ENCODE measurements at places on chromosomes 4 and X.
A peak's percentile ranks its signal among the peaks of the same experiment; 100 is the strongest.

DNA sequence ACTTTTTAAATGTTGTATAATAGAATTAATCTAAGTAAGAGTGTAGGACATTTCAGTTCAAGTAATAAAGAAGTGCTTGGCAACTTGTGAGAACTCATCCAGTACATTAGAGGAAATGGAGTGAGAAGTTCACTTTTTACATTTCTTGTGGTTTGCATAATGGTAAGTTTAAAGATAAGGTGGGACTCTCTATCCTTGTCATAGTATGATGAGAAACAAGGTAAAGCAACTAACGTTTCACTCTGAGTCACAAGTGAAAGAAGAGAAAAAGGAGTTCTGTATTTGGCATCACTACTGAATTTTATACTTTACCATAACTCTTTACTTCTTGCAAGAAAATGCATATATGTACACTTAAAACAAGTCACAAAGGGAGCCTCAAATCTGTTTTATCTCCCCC is 219.4 kb downstream of the SLC4A4 start:
- DNase-seq: no peak

- DNase-seq: no peak
Observed at GRCh38 chrX:631802-632365, 1.3 kb downstream of the SHOX start.

DNA sequence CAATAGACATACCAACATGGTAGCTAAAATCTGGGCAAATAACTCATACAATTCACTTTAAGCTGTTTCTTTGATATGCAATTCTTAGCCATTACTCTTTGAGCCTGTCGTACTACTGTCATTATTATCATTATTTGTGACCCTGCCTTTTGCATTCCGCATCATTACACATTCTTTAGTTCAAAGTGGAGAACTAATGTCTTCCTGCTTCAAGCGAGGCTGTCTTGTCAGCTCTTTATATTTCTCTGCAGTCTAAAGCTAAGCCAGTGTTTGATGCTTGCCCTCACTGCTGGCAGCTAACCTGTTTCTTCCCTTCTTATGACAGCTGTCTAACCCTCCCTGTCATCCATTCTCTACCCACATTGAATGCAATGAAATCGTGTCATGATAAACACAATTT is 186.8 kb downstream of the FAT4 start:
- no peak for DNase-seq

- no peak for DNase-seq
Observed at GRCh38 chrX:136261321-136261720, 10.1 kb upstream of the MAP7D3 start.

DNA sequence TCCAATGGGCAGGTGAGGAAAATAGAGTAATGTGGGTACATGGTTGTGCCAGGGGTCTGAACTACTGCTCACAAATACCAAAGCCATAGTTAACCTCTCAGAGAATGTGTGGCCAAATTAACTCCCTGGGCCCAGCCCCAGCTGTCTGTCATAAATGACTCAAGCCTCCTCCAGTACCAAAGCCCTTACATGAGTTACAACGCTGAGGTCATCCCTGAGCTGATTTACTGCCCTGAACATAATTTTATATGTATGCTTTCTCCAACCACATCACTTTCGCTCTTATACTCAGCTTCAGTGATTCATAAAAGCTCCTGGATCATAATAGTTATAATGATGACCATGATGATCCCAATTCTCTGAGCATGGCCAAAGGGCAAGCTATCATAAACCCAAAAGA is 283.9 kb downstream of the NKX6-1 start:
- DNase-seq: no peak

DNA sequence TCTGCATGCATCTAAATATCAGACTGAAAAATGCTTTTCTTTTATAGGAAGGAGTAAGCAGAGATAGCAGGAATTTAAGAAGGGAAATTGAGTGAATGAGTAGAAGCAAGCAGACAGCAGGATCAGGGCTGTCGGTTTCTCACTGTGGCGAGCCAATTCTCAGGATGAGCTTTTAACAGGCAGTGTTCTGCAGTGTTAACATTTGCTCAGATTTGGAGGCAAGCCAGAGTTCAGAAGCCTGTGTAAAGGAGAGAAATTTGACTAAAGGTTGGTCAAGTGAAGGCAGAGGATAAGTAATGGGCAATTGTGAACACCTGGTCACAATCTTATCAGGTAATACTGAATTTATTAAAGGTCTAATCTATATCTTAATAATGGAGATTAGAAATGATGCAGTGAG is 133.3 kb upstream of the MAGEB16 start:
- DNase-seq: no peak

DNA sequence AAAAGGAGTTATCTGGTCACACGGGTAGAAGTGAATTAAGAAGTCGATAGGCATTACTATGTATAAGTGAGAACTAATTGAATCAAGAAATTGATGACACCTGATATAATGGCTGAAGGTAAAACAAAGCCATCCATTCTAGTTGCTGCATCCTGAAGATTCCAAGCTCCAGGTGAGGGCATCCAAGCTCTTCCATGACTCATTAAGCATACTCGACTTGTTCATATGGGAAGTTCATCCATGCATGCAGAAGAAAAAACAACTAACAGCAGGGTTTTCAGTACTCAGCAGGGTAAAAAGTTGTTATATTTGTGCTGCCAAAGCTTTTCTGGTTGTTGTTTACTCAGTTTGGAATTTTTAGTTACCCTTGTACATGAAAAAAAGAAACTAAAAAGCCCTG is 508.0 kb upstream of the CXorf51A start:
- no peak for DNase-seq

DNA sequence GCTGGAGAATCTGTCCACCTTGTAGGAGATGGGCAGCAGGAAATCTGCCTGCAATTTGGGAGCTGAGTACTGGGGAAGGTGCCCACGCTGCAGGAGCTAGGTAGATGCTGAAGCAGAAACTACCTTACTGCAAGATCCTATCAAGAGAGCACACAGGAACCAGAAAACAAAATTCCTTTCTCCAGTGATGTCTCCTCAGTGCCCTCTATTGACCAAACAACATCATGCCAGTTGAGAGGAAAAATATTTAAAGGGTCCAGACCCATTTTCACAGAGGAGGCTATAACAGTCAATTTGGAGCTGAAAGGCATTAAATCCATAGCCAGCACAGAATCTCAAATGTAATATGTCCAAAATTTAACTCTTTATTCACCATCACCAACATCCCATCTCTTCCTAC is 406.8 kb downstream of the SLITRK2 start:
- peak; percentile 35 for DNase-seq

- no peak for DNase-seq
Observed at GRCh38 chr4:165580351-165580905, 201.6 kb downstream of the CPE start.

GRCh38 chrX:120768254-120768653 is 107.4 kb downstream of the CT47B1 start:
- no peak for DNase-seq

DNA sequence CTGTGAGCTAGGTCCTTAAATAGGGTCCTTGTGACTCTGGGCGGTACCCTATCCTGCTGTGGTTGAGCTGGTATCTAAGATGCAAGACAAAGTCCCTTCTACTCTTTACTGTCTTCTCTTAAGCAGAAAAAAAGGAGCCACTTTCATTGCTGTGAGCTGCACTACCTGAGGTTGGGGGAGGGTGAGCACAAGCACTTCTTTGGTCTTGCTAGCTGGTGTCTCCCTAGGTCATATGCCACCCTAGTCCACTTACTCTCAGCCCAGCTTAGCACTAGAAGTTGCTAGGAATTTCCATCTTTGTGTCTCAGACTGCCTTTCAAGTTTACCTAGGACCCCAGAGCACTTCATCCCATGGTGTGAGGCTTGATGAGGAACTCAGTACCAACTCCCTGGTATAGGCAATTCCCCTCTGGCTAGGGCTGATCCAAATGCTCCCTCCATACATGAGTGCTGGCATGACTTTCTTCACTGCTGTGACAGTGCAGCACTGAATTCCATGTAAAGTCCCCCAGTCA is 343.6 kb upstream of the CT83 start:
- no peak for DNase-seq

- DNase-seq: no peak
Observed at GRCh38 chr4:10172278-10172921, 55.8 kb upstream of the WDR1 start.

DNA sequence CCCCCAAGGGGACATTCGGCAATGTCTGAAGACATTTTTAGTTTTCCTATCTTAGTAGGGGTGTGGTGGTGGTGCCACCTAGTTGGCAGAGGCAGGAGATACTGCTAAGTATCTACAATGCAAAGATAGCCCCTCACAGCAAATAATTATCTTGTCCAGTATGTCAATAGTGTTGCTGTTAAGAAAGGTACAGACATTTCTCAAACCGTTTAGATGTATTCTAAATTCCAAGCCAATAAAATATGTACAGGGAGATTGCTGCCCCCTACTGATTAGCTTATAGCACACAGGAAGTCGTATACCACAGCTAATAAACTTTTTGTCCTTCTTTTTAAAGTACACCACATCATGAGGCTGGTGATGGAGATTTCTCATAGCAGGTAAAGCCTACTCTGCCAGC is 260.5 kb downstream of the TMA16 start:
- peak; percentile 50 for DNase-seq

DNA sequence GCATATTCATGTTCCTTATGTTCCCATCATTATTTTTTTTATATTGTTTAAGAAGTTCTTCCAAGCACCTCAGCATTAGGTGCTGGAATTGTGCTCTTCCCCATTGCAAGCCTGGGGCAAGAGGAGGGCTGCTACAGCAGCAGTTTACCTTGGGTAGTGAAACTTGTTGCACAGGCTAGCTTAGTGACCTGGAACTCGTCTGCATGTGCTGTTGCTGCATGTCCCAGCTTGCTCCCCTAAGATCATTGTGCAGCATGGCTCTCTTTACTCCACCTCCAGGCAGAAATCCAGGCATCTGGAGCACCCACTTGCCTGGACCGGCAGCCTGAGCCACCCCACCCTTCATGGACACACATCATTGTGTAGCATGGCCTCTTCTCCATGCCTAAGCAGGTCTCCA is 776.0 kb downstream of the GLUD2 start:
- DNase-seq: no peak

- no peak for DNase-seq
Observed at GRCh38 chr4:109315818-109316217, 13.4 kb upstream of the COL25A1 start.

DNA sequence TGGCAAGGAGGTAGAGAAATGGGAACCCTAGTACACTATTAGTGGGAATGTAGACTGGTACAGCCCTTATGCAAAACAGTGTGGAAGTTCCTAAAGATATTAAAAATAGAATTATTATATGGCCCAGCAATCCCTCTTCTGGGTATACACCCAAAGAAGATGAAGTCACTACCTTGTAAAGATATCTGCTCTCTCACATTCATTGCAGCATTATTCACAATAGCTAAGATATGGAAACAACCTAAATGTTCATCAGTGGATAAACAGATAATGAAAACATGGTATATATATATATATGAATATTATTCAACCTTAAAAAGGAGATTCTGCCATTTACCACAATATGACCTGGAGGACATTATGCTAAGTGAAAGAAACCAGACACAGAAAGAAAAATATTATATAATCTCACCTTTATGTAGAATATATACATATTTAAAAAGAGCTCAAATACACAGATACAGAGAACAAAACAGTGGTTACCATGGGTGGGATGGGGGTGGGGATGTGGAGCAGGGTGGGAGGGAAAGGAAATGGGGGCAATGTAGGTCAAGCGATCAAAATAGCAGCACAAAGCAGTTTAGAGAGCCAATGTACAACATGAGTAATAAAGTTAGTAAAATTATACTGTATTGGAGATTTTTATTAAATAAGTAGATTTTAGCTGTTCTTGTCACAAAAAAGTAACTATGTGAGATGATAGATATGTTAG is 138.6 kb downstream of the SPRY1 start:
- DNase-seq: no peak

DNA sequence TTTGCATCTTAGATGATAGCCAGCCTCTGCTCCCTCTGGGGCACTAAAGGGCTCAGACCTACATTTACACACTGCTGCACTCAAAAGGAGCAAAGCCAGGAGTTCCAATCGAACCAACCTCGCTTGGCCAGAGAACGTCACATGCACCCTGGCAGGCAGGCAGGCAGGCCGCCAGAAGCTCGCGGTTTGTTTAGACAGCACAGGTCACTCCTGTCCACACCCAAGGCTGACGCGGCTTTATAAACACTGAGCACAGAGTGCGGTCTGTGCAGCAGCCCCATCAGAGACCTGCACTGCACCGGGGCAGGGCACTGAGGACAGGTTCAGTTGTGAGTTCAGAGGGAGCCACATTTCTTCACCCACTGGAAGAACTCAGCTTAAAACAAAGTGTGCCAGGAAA is 143.9 kb downstream of the BCOR start:
- no peak for DNase-seq

GRCh38 chr4:12211636-12212035 is 782.9 kb upstream of the HS3ST1 start:
- DNase-seq: no peak

DNA sequence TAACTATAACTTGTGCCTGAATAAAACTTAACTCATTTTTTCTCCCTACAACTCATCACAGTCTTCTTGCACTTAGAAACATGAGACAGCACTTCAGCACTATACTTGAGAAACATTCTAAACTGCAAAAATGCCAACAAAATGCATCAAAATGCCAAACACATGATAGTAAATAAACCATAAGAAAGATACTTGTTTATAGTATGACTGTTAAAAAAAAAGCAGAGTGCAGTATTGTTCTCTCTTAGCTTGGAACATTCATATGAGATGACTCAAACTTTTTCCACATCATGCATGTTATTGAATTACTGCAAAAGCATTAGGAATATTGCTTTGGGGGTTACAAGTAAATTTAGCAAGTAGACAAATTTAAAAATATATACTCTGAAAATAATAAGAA is 135.7 kb upstream of the ANXA10 start:
- no peak for DNase-seq

DNA sequence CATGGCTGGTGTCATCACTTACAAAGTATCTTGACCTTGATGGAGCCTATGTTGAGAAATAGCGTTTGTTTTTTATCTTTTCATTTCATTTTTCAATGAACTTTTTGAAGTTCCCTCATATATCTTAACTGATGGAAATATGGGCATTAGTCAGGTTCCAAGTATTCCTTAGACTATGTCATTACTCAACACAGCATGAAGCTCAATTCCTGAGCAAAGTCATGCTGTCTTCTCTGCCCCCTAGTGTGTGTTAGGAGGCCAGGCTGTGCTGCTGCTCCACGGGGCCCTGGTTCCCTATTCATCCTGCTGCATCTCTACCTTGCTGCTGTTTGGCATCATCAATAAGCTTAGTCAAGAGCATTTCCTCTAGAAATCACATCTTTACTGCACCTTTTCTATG is 40.9 kb downstream of the GPR143 start:
- DNase-seq: no peak

GRCh38 chrX:14934423-14934822 is 61.2 kb downstream of the MOSPD2 start:
- no peak for DNase-seq

DNA sequence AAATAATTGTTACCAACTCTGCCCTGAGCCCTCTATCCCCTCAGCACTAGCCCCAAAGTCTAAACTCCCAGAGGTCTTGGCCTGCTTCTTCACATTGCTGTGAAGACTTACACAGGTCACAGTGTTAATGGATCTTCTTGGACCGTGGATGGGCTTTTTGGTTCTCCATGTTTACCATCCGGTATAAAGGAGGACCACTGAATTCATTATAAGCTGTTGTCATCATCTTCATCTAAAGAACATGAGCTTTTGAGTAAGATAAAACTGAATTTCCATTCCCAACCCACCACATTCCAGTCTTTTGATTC is 8.5 kb downstream of the NUDT11 start:
- DNase-seq: no peak

GRCh38 chrX:82466994-82467393 is 1041.1 kb upstream of the POU3F4 start:
- DNase-seq: no peak

Data from MM.1S (cell line).